Activated naive CD4-positive, alpha-beta T cell treated with anti-CD3 and anti-CD28 coated beads, Interleukin-2, amount 50 U/mL, for 72 hours (primary cell): ENCODE measurements at places on chromosomes 1 and 21. TPM values are rescaled to one million over a fixed set of nuclear protein-coding genes. Genes with fewer than 3 reads are reported as not detected.

The KPNA6 gene
- total RNA-seq = 62.0 TPM

The COL11A1 gene
- total RNA-seq = not detected

The RXFP4 gene
- not detected for total RNA-seq

The ZNF683 gene
- not detected for total RNA-seq

The ADARB1 gene
- 37.4 TPM for total RNA-seq

The SH2D1B gene
- total RNA-seq = 0.18 TPM

The RAB3B gene
- total RNA-seq = 0.34 TPM

The HNRNPCL1 gene
- total RNA-seq = not detected

The LEFTY2 gene
- not detected for total RNA-seq

The ZNF670 gene
- total RNA-seq = 4.5 TPM

The MATN1 gene
- 0.31 TPM for total RNA-seq

The FAM89A gene
- 17.4 TPM for total RNA-seq

The EXO1 gene
- total RNA-seq = 49.3 TPM

The OR2T35 gene
- total RNA-seq = not detected

The LCK gene
- 208 TPM for total RNA-seq
